Stimulated activated effector memory CD8-positive, alpha-beta T cell treated with anti-CD3 and anti-CD28 coated beads, Interleukin-12 subunit alpha, Interleukin-12 subunit beta, amount 100 ng/mL, for 72 hours (primary cell): ENCODE measurements at places on chromosomes 3 and 15.

DNA sequence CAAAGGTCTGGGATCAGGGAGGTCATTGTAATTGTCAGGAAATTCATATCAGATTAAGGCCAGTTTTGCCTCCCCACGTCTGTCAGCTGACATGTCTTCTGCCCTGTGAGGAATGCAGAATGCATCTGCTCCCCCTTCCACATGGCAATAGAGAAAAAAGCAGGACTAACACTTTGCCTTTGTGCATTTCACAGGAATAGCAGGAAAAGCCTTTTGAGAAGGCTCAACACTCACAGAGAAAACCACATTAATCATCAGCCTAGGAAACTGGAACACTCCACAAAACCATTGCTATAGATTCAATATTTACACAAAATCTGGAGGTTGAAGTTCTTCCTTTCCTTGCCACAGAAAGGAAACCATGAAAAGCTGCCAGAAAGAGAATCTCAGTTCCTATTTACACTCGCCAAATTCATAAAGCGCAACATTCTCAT, 165.2 kb upstream of the HES1 start:
- DNase-seq: no peak

GRCh38 chr3:54517424-54517823, 395.1 kb downstream of the CACNA2D3 start:
- no peak for DNase-seq

DNA sequence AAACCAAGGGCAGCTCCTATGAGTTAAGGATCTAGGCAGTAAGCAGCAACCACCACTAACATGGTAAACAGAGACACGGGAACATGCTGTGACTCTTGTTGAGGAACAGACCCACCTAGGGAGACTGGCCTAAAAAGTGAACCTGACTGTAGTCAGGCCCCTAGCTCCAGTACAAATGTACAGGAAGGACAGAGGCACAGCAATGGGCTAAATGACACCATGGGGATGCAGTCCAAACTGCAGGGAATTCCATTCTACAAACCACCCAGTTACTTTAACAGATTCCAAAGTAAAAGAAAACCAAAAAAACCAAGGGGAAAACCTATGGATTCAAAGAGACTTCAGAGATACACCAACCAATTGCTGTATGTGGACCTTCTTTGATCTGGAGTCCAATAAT, 28.2 kb upstream of the CGNL1 start:
- no peak for DNase-seq

DNA sequence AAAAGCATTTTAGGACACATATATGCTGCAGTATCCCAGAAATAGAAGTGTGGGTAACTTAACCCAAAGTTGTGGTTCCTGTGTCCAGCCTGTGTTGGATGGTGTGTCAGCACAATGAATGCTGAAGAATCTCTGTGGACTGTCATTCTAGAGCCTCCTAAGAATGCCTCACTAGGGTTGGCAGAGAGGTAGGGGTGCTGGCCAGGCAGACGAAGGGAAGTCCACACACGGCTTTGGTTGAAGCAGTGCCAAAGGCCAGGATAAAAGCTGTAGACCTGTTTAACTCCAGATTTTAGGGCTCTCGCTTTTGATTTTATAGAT, 43.7 kb upstream of the TIPARP start:
- no peak for DNase-seq

DNA sequence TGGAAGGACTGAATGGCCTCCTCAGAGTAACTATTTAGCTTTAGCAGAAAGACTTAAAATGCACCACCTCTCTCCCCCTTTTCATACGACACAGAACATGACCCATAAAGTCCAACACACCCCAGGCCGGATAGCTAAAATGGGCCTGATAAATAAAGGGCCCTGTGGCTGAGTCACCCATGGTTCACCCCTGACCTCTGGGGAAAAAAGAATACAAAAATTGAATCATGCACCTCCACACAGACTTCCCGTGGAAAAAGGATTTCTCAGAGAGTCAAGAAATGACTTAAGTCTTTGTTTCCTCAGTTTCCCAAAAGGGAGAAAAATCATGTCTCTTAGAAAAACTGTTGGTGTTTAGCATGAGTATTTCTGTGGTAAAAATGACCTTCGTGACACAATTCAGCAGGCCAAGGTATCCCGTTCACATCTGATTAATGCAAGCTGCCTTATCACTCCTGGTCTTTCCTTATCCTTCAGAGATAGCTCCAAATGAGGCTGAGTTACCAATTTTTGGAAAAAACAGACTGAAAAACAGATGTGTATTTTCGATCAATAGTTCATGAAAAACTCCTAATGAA, 34.0 kb upstream of the ARHGEF3 start:
- no peak for DNase-seq

- no peak for DNase-seq
Observed at GRCh38 chr3:128473180-128473519, 6.5 kb upstream of the DNAJB8 start.

- DNase-seq: no peak
Observed at GRCh38 chr15:94677202-94677790, 445.9 kb downstream of the MCTP2 start.

GRCh38 chr3:31968927-31969418, 12.1 kb downstream of the OSBPL10 start:
- DNase-seq: no peak

DNA sequence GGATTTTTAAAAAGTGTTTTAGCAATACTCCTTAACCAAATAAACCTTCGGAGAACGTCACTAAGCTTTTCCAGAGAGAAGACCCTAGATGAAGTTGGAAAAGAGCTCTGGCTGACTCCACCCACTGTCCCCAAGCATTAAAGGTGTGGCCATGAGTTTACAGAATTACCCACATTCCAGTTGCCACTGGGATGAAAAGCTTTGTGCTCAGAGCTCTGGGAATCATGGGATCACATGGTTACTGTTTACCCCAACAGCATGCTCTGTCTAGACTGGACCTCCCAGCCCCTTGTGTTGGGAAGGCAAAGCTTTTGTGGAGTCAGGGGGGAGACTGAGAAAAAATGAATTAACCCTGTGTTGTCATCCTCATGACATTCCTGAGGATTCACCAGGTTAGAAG, 55.3 kb downstream of the CCK start:
- DNase-seq: no peak

GRCh38 chr3:153469162-153469561, 307.1 kb downstream of the RAP2B start:
- DNase-seq: no peak

GRCh38 chr15:79953951-79954444, 17.0 kb downstream of the BCL2A1 start:
- DNase-seq: no peak

- DNase-seq: no peak
Observed at GRCh38 chr15:64950888-64951287, 38.8 kb downstream of the SPG21 start.

- peak; percentile 74 for DNase-seq
Observed at GRCh38 chr3:42547401-42547945, 34.3 kb downstream of the SEC22C start.

- no peak for DNase-seq
Observed at GRCh38 chr15:84098604-84099003, 137.0 kb upstream of the GOLGA6L4 start.

GRCh38 chr3:177928172-177928873, 607.9 kb upstream of the KCNMB2 start:
- DNase-seq: no peak

- DNase-seq: no peak
Observed at GRCh38 chr3:46143951-46144473, 64.1 kb downstream of the CCR1 start.

DNA sequence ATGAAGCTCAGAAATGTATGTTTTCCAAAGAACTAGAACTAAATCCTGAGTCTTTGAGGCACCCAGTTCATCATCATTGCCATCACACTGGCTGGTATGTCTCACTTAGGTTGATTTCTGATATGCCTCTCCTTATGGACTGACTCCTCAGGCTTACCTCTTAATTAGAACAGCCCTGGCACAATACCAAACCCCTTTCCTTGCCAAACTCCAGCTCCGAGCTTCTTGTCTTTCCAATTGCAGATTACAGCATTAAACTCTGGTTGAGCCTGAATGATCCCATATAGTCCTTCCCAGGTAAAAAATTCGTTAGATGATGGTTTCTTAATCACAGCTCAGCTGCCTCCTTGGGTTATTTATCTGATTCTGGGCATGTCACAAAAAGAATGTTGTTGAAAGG, 66.3 kb downstream of the RTP4 start:
- no peak for DNase-seq

GRCh38 chr3:173591401-173591800, 193.9 kb downstream of the NLGN1 start:
- DNase-seq: no peak

- no peak for DNase-seq
Observed at GRCh38 chr15:75661100-75661755, 13.5 kb downstream of the SNX33 start.

- no peak for DNase-seq
Observed at GRCh38 chr3:73503781-73504180, 121.0 kb downstream of the PDZRN3 start.

GRCh38 chr3:46935989-46936558, 40.5 kb downstream of the CCDC12 start:
- no peak for DNase-seq

DNA sequence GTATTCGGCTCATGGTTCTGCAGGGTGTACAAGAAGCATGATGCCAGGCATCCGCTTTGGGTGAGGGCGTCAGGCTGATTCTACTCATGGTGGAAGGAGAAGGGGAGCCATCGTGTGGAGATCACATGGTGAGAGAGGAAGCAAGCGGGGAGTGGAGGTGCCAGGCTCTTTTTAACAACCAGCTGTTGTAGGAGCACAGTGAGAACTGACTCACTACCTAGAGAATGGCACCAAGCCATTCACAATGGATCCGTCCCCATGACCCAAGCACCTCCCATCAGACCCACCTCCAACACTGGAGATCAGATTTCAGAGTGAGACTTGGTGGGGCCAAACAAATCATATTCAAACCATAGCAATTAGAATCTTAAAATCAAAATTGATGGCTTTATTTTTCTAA, 259.8 kb upstream of the CTDSPL start:
- no peak for DNase-seq

- DNase-seq: no peak
Observed at GRCh38 chr15:39238443-39238842, 342.4 kb upstream of the THBS1 start.

DNA sequence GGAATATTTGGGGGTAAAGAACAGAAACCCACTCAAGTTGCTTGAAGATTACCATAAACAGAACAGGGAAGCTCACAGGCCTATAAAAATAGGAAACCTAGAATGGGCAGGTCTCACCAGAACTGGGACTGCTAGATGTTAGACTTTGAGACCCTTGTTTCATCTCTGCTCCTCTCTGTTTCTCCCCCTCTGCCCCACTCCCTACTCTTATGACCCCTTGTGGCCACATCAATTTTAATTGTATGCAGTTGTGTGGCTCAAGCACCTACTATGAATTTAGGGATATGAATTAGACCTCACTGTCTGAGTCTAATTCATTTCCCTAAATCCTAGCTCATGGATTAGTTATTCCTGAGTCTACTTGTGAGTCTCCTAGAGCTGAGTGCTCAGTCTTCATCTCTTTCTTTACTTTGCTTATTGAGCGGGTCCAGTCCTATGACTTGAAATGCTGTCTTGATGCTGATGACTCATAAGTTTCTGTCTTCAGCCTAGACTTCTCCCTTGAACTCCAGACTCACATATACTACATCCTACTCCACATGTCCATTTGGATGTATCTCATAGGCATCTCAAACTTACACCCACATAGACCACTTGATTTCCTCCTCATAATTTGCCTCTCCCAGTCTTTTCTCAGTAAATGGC, 78.7 kb downstream of the ITPR1 start:
- no peak for DNase-seq

DNA sequence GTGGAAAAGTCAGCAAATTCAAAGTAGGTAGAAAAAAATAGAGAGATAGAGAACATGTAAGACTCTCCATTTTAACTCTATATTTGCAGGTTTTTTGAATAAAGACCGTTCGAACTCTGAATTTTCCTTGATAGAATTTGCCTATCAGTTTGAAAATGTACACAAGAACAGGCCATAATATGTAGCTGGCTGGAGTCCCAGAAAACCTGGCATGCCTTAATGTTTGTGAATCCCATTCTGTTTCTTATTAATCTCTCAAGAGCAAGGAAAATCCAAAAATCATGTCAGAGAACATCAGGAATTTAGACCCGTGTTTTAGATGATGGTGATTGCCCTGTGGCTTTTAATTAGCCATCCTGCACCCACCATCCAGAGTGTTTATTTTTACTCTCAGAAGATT, 7.2 kb upstream of the CFAP161 start:
- DNase-seq: no peak

DNA sequence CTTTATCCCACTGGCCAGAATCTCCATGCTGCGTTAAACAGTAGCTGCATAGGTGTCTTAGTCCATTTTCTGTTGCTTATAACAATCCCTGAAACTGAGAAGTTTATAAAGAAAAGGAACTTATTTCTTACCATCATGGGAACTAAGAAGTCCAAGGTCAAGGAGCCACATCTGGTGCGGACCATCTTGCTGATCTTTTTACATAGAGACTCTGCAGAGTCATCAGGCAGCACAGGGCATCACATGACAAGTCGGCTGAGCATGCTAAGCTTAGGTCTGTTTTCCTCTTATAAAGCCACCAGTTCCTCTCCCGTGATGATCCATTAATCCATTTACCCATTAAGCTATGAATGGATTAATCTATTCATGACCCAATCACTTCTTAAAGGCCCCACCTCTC, 22.4 kb upstream of the FAM174B start:
- no peak for DNase-seq

GRCh38 chr3:162569314-162569713, 1072.7 kb downstream of the OTOL1 start:
- DNase-seq: no peak

DNA sequence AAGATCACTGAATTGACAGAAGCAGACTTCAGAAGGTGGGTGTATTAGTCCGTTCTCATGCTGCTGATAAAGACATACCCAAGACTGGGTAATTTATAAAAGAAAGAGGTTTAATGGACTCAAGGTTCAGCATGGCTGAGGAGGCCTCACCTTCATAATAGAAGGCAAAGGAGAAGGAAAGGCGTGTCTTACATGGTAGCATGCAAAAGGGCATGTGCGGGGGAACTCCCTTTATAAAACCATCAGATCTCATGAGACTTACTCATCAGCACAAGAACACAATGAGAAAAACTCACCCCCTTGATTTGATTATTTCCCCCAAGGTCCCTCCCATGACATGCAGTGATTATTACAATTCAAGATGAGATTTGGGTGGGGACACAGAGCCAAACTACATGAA, 416.3 kb upstream of the EPHA3 start:
- no peak for DNase-seq

GRCh38 chr3:86737517-86737916, 253.4 kb downstream of the VGLL3 start:
- DNase-seq: no peak

GRCh38 chr3:38834110-38834509, 18.1 kb upstream of the SCN10A start:
- DNase-seq: peak; percentile 55

DNA sequence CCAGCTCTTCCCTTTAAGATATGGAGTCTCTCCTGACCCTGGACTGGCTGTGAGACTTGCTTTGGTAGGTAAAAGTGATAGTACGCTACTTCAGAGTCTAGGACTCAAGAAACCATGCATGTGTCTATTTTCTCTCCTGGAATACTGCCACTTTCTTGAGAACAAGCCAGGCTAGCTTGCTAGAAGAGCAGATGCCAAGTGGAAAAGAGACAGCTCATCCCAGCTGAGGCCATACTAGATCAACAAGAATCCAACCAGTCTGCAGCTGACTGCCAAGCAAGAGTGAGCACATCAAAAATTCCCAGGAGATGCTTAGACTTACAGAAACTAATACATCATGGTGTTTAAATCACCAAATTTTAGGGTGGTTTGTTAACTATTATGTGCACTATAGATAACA, 208.3 kb upstream of the RBMS3 start:
- DNase-seq: no peak
